ENCODE measurements at places on chromosomes 4 and X. TPM values are rescaled to one million over a fixed set of nuclear protein-coding genes. Genes with fewer than 3 reads are reported as not detected.

OPRPN gene
- not detected for total RNA-seq

ARX gene
- 0.05 TPM for total RNA-seq

SRPX gene
- total RNA-seq = 1.0 TPM

RBM47 gene
- total RNA-seq = 2.6 TPM

GPR143 gene
- total RNA-seq = 1.4 TPM

AMTN gene
- 55.5 TPM for total RNA-seq

- ATAC-seq = no peak
Observed at GRCh38 chr4:93918856-93919255, 90.3 kb downstream of the ATOH1 start.

GRCh38 chr4:103499094-103499493, 220.7 kb downstream of the TACR3 start:
- no peak for ATAC-seq

DNA sequence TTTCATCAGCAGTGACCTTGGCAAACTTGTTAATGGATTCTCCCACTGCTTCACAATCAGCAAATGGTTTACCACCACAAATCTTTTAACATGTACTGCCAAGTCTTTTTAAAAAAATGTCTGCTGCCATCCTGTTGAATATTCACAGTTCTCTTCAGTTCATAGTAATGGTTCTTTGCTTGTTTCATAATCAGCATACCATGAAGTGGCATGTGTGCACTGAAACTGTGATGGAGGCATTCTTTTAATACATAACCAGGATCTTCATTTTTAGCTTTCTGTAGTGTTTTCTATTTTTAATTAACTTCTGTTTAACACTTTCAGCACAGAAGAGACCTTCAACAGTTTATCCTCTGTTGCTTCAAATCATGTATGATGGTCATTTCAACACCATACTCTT, 230.1 kb upstream of the ARSJ start:
- no peak for ATAC-seq

DNA sequence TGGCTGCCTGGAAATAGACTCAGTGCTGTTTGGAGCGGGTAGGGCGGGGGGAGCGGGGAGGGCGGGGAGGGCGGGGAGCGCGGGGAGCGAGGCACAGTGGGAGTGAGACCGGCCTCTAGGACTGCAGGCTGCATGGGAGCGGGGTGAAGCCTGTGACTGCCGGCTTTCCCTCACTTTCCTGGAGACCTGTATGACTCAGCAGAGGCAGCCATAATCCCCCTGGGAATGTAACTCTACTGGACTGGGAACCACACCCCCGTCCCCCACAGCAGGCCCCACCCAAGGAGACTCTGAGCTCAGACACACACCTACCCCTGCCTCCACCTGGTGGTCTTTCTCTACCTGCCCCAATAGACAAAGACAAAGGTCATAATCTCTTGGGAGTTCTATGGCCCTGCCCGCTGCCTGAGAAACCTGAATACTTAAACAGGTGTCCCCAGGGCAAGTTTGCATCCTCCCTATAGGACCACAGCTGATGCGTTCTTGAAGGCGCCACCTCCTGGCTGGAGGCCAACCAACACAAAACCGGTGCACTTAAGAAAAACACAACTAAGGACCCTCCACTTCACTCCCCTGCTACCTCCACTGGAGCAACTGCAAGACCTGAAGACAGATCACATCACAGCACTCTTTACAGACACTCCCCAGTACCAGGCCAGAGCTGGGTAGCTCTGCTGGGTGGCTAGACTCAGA, 18.0 kb downstream of the HDAC8 start:
- no peak for ATAC-seq

GRCh38 chr4:42562016-42562415, 94.9 kb downstream of the ATP8A1 start:
- ATAC-seq = no peak

DNA sequence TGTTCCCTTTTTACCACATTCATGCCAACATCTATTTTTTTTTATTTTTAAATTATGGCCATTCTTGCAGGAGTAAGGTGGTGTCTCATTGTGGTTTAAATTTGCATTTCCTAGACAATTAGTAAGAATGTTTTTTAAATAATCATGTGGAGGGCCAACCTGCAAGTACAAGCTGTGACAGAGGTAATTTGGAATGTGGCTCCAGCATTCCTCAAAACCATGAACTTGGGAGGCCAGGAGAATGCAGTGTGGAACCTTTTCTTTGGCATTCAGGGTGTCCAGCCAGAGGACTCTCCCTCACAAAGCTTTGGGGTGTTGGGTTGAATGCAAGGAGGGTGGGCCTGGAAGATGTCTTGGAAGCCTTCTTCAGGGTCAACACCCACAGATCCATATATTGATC, 7.3 kb upstream of the TMEM185A start:
- ATAC-seq = no peak

DNA sequence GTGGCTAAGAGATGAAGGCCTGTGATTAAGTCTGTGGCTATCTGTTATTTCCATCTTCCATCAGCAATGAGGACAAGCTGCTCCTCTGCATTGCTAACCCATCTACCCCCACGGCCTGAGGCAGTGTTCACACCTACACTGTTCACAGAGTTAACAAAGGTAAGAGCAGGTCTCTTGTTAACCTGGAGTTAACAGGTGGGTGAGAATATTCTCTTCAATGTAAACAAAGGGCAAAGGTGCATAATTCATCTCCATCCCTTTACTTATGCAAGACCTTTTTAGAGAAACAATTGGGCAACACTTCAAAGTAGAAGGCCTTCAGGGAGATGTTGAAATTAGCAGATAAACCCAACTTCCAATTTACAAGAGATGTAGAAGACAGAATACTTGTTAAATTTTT, 2.8 kb downstream of the SLC35A2 start:
- no peak for ATAC-seq

DNA sequence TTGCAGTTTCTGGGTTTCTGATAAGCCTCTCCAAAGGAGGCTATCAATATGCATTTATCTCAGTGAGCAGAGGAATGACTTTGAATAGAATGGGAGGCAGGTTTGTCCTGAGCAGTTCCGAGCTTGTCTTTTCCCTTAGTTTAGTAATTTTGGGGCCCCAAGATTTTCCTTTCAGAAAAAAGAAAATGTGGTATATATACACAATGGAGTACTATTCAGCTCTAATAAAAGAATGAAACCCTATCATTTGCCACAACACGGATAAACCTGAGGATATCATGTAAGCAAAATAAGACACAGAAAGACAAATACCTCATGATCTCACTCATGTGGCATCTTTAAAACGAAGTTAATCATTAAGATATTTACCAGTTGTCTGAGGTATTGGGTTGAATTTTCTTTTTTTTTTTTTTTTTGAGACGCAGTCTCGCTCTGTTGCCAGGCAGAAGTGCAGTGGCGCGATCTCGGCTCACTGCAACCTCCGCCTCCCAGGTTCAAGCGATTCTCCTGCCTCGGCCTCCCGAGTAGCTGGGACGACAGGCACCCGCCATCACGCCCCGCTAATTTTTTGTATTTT, 540 bp downstream of the ZNF721 start:
- peak; percentile 46 for ATAC-seq

- ATAC-seq = no peak
Observed at GRCh38 chr4:3647421-3647820, 115.2 kb upstream of the LRPAP1 start.

DNA sequence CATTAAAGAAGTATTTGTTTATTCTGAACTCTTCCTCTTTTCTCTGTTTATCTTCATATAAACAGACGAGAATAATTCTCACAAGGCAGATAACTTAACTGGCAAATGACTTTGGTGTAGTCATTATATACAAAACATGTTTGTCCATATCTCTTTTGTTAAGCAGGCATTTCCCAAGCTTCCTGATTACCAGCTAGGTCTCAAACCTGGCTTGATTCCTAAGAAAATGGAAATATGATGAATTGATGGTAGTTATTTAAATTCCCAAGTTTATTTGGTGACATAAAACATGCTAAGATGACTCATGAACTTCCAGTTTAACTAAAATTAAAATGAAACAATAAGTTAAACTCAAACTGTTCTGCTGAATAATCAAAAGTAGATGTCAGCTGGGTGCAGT, 96.8 kb downstream of the ARSJ start:
- no peak for ATAC-seq

GRCh38 chr4:2256781-2257191, 5.1 kb downstream of the MXD4 start:
- no peak for ATAC-seq

GRCh38 chr4:136900696-136901095, 631.6 kb downstream of the PCDH18 start:
- ATAC-seq = no peak

GRCh38 chr4:127631420-127631819, 1.3 kb upstream of the INTU start:
- no peak for ATAC-seq

DNA sequence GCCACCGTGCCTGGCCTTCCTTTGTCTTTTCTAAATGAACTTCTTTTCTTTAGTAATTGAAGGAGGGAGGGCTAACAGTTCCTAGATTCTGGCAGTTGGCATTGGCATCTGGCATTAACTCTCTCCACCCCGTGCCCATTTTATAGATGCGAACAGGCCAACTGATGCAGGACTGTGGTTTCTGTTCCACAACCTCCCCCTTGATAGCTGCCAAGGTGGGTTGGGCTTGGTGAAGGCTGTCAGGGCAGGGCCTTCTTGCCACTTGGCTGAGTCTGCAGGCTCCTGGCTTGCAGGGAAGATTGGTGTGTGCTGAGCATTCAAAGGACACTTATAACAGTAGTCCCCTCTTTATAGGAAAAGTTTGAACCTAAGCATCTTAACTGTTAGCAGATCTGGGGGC, 4.3 kb downstream of the SOWAHD start:
- ATAC-seq = no peak

DNA sequence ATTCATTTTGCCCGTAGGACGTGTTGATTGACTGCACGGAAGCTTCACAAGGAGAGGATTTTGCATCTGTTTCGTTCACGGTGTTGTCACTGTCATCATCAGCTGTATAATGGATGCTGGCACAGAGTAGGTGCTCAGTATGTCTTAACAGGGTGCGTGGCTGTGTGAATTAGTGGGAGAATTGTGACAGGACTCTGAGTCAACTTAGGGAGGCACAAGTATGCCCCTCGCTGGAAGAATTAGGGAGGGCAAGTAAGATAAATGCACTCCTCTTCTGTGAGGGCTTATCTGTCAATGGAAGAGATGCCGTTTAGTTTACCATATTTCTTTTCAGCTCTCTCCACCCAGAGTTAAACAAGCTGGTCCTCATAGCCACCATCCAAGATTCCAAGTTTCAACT, 107.2 kb downstream of the TRIML1 start:
- ATAC-seq = no peak

- no peak for ATAC-seq
Observed at GRCh38 chr4:180674619-180675358, 1568.4 kb upstream of the TENM3 start.

DNA sequence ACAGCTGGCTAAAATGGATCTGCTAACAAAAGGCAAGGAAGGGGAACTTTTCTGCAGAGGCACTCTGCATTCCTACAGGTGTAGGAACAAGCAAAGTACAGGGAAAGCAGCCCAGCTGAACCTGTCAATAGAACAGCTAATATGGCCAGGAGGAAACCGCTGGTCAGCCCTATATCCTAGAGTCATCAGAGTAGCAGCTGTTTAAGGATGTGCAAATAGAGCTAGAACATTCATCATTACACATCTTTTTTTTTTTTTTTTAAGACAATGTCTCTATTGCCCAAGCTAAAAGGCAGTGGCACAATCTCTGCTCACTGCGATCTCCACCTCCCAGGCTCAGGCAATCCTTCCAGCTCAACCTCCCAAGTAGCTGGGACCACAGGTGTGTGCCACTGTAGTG, 163.0 kb downstream of the BTC start:
- ATAC-seq = no peak

DNA sequence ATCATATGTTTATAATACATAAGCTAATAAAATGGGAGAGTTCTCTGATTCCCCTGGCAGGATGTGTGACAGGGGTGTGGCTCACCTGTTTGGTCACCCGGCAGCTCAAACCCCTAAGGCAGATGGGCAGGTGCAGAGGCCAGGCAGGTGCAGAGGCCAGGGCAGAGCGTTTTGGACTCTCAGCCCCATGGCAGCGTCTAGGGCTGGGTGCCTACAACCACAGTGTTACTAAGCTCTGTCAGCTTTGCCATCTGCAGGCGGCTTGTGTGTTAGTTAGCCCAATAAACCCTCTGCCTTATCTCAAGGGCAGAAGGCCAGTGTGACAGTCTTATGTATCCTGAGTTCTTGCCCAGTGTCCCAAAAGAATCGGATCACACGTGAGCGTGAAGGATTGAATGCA, 54.0 kb upstream of the UGT2B15 start:
- ATAC-seq = no peak

DNA sequence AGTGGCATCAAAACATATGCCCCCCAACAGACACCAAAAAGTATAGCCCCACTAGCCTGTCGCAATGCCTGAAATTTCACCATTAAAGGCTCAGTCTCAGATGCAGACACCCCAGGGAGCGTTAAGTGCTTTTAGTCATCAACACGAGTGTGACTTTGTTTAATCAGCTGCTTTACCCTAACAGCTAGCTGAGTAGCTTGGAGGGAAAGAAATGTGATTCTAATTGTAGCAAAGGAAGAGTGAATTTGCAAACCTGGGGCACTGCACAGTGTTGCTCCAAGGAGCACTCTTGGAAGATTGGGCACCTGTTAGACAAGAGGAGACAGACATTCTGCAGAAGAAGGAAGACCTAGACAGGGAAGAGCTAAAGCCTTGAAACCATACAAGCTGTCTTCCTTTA, 145.1 kb downstream of the BEND2 start:
- no peak for ATAC-seq

DNA sequence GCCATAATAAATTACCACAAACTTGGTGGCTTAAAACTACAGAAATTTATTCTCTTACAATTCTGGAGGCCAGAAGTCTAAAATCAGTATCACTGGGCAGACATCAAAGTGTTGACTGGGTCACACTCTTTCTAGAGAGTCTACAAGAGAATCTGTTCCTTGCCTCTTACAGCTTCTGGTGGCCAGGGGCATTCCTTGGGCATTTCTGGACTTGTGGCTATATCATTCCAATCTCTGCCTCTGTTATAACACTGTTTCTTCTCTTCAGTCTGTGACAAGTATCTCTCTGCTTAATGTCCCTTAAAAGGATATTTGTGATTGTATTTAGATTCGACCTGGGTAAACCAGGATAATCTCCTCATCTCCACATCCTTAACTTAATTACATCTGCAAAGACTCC, 207.3 kb upstream of the DCAF8L1 start:
- ATAC-seq = no peak

- peak; percentile 72 for ATAC-seq
Observed at GRCh38 chr4:182916483-182917181, 554 bp downstream of the DCTD start.

DNA sequence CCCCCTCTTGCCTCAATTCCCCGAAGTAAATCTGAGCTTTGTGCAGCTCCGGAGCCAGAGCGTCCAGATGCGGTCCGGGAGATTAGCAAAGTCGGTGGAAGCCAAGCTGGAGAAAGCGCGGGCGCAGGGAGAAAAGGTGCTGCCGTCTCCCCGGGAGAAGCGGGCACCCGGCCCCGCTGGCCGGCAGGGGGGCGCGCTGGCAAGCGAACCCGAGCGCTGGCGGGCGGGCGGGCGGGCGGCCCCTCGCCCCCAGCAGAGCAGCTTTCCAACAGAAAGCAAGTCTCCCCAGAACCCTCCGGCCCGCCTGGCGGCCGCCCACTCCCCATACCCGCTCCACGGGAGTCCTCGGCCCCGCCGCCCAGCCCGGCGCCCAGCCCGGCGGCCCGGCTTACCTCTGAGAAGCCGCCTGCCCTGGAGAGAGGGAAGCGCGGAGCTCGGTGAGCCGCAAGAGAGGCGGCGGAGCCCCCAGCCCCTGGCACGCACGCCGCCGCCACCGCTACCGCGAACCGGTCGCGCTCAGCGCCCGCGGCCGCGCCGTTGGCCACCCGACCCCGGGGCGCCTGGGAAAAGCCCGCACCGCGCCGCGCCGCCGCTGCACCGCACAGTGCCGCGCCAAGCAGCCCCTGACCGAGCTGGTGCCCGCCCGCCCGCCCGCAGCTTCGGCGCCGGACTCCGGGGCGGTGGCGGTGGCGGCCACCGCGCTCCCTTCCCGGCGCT, 529 bp upstream of the CITED1 start:
- peak; percentile 8 for ATAC-seq
